ENCODE measurements at places on chromosomes 12 and 14. TPM values are rescaled to one million over a fixed set of nuclear protein-coding genes. Genes with fewer than 3 reads are reported as not detected.

Gene VRTN
- total RNA-seq = not detected

GRCh38 chr12:115354007-115354890 lies 670.3 kb upstream of the TBX3 start:
- no peak for DNase-seq

DNA sequence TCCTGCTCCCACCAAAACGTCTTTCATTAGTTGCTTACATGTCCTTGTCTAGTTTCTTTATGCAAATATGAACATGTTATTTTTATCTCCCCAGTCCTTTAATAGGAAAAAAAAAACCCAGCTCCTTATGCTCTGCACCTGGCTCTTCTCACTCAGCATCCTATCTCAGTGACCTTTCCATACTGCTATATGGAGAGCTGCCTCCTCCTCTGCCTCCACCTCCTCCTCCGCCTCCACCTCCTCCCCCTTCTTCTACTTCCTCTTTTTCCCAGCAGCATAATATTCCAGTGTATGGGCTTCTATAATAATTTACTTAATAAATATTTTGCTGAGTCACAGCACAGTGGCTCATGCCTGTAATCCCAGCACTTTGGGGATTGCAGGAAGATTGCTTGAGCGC lies 31.5 kb downstream of the ABCB9 start:
- DNase-seq = no peak

- DNase-seq = no peak
Observed at GRCh38 chr12:77500089-77500488, 330.6 kb upstream of the NAV3 start.

- no peak for DNase-seq
Observed at GRCh38 chr12:74456431-74456830, 81.2 kb upstream of the ATXN7L3B start.
